ENCODE measurements at places on chromosomes 11 and 22.

DNA sequence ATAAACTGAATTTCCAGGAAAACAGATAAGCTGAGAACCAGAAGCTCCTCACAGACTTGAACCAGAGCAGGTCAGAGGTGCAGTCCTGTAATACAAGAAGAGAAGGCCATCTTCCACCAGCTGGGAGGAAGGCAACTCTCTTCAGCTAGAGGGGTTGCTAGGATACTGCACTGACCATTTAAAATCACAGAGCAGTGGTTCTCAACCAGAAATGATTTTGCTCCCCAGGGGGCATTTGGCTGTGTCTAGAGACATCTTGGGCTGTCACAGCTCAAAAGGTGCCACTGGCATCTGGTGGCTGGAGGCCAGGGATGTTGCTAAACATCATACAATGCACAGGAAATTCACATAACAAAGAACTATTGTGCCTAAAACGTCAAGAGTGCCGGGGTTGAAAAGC is 17.2 kb downstream of the OPCML start:
- DNase-seq, result no peak

- DNase-seq, result no peak
Observed at GRCh38 chr11:35105319-35106079, 33.5 kb upstream of the CD44 start.

GRCh38 chr22:50483106-50483505 is 1.8 kb downstream of the ADM2 start:
- no peak for DNase-seq

DNA sequence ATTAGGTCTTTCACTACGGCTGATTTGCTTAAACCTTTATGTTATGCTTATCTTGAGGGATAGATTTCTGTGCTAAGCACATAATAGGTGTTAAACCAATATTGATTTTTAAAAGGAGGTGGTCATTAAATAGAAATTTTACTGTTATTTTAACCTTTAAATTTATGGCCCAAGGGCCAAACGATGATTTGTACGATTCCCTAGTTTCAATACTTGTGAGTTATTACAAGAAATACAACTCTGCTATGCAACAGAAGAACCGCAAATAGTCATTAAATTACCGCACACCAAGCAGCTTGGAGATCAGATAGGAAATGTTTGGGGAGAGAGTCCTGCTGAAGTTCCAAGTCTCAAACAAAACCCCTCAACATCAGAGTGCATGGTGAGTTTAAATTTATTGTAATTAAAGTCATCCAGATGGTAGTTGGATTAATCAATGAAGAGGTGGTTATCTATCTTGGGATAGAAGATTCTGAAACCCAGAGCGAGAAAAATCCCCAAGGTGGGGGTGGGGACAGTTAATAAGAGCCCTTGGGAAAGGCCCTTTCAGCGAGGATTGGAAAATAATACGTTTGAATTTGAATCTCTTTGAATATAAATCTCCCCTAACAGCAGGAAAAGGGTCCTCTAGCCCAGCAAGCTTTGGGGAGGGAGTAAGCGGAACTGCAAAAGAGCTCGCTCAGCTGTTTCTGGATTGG is 805 bp upstream of the QSER1 start:
- DNase-seq, result no peak

DNA sequence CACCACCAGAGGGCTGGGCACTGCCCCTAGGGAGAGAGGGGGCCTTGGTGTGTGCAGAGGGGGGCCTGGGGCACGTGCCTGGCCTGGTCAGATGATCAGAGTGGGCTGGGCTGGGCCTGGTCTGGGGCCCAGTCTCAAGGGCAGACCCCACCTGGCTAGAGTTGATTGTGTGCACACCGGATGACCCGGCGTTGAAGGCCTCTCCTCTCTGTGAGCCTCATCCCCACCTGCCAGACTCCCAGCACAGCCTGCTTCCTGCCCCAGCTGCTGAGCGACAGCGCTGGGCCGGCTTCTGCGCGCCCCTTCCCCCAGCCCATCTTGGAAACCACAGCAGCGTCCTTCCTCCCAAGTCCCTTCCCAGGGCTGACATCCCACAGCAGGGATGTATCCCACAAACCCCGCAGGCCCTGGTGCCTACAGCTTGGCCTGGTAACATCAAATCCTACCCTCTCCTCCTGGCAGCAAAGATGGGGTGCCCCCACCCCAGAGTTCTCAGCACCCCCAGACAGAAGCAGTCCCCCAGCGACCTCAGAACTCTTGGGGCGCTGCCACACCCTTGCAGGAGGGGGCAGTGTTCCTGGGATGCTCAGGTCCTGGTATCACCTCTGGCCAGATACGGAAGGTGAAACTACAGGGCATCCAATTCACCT is 11.0 kb upstream of the TSSC4 start:
- no peak for DNase-seq

GRCh38 chr11:44816761-44817160 is 90.0 kb downstream of the TSPAN18 start:
- DNase-seq, result no peak

GRCh38 chr22:49923445-49923844 is 5.0 kb downstream of the CRELD2 start:
- no peak for DNase-seq

GRCh38 chr11:6576471-6577373 is 26.7 kb downstream of the RRP8 start:
- DNase-seq, result no peak

Data from stimulated activated CD8-positive, alpha-beta memory T cell treated with anti-CD3 and anti-CD28 coated beads, Interleukin-2, amount 100 ng/mL, for 48 hours (primary cell).